NCI-H2227 treated with DMSO at 0.1 percent for 48 hours (cell line): ENCODE measurements at places on chromosomes 16 and 17.

DNA sequence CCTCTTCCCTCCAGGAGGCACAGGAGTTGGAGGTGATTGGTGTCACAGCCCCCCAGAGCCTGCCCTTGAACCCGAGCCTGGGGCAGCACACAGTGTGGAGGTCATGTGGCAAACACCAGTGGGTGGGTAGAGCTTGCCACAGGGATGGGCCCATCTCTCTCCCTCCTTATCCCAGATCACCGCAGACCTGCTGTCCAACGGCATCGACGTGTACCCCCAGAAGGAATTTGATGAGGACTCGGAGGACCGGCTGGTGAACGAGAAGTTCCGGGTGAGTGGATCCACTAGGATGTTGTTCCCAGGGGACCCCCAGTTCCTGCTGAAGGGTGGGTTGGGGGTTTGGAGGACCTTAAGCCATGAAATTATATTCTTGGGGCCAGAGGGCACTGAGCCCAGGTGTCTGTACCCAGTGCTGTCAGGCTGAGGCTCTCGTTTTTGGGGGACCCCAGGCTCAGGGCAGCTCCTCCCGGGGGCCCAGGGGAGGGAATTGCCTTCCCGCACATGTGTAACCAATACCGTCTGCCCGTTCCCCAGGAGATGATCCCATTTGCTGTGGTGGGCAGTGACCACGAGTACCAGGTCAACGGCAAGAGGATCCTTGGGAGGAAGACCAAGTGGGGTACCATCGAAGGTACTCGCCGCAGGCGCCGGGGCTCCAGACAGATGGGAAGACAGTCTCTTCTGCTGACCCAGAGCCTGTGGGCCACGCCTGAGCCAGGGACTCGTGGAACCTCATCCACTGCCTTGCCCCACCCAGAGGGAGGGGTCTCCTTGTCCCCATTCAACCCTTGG, 351.9 kb downstream of the SEC14L1 start:
- no peak for DNase-seq

DNA sequence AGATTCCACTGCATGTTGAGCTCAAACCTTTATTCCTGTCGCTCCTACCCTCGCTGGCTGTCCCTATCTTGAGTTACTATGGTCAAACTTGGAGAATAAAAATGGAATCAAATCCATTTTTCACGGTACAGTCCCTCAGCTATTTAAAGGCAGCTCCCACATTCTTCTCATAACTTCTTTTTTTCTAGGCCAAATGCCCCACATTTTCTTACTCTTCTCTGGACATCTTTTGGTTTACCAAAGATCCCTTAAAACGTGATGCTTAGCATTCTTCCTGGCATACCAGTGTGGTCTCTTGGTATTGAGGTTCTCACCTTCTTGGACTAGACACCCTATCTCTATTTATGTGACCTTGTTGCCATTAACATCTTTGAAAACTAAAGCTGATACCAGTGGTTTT, 48.3 kb upstream of the MAF start:
- DNase-seq, result no peak

DNA sequence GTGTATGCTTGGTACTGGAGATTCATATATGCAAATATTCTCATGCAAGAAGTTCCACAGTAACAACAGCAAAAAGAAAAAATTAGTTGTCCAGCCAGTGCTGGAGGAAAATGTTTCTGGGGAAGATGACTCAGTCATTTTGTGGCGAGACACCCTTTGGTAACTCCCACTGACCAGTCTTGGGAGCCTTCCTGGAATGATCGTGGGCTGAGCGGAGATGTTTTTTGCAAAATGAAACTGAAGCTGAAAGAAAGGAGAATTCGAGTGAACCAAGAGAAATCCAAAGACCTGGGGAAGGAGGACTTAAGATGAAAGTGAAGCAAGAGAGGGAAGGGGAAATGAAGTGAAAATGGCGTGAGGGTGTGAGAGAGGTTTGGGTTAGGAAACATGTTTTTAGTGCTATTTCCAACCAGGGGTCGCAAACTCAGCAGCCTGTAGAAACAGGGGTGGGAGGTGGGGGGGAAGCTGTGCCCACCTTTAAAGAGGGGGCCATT, 5.2 kb downstream of the ITPRIPL2 start:
- no peak for DNase-seq

DNA sequence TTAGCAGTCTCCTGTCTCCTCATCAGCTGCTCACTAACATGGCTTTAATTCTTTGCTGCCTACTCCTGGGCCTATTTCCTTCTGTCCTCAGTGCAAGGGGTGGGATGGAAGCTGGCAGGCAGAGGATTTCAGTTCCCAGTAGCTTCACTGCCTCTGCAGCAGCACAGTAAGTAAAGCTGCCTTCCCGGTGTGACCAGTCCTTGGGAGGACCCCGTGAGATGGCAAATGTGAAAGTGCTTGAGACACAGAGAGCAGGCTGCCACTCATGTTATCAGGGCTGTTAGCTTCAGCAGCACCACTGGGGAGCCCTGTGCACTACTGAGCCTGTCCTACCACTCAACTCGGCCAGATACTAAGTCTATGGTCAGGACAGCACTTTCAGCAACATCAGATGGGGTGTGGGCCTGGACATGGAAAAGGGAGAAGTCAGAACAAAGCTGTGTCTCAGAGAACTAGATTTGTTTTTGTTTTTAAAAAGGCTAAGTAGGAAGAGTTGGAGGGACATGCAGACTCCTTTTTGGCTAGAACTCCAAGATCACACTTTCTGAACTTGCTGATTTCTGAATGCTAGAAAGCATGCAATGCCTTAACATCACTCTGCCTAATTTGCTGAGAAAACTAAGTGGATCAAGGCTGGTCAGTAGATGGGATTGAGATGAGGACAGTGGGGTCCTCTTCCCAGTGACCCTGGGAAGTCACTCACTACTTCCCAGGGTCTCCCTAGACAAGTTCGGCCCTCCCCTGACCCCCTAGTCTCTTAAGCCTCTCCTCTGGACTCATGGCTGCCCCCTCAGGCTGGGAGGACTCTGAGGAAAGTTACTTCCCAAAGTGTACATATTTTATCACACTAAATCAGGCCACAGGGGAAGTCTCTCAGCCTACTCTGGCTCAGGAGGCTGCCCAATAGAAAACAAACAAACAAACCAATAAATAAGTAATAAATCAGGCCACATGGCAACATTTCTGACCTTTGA, 1.1 kb downstream of the ACSF2 start:
- no peak for DNase-seq

DNA sequence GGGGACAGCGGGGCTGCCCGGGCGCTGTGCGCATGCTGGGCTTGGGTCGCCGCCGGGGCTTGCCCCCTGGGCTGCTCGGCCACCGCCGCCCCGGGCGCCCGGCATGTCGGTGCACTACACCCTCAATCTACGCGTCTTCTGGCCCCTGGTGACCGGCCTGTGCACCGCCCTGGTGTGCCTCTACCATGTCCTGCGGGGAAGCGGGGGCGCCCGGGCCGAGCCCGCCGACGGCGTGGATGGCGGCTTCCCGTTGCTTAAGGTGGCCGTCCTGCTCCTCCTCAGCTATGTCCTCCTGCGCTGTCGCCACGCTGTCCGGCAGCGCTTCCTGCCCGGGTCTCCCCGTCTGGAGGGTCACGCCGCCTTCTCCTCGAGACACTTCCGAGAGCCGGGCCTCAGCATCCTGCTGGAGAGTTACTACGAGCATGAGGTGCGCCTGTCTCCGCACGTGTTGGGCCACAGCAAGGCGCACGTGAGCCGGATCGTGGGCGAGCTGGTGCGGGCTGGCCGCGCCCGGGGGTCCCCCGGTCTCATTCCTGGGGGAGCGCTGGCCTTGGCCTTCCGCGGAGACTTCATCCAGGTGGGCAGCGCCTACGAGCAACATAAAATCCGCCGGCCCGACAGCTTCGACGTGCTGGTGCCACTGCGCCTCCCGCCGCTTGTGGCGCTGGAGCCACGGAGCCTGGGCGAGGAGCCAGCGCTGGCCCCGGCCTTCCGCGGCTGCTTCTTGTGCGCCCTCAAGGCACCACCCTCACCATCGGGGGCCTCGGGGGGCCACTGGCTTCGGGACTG, 789 bp downstream of the ITPRIPL2 start:
- DNase-seq, result no peak

GRCh38 chr16:24116989-24117388, 139.1 kb upstream of the CACNG3 start:
- no peak for DNase-seq

- DNase-seq, result no peak
These were observed 22.9 kb upstream of the C1QL1 start for GRCh38 chr17:44990994-44991393.

GRCh38 chr17:81723651-81724209, 11.6 kb downstream of the SLC25A10 start:
- DNase-seq, result peak; percentile 51

DNA sequence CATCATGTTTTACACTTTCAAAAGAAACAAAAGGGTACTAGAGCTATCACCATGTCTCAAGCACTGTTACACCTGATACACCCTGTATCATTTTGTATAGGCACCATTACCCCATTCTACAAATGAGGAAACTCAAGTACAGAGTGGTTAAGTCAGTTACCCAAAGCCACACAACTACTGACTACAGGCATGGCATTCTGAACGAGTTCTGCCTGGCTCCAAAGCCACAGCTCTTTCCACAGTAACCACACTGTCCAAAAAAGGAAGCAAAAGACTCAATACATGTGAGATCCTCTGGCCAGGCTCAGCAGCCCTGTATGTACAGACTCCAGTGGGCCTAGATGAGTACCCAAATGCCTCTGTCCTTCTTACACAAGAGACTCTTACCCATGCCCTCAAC, 4.7 kb downstream of the DYNC1LI2 start:
- DNase-seq, result no peak

GRCh38 chr17:81428516-81428915, 33.3 kb downstream of the BAHCC1 start:
- no peak for DNase-seq

GRCh38 chr17:64608571-64608981, 53.5 kb downstream of the SMURF2 start:
- no peak for DNase-seq

- DNase-seq, result no peak
These were observed 206.4 kb downstream of the HS3ST3A1 start for GRCh38 chr17:13395346-13395745.

DNA sequence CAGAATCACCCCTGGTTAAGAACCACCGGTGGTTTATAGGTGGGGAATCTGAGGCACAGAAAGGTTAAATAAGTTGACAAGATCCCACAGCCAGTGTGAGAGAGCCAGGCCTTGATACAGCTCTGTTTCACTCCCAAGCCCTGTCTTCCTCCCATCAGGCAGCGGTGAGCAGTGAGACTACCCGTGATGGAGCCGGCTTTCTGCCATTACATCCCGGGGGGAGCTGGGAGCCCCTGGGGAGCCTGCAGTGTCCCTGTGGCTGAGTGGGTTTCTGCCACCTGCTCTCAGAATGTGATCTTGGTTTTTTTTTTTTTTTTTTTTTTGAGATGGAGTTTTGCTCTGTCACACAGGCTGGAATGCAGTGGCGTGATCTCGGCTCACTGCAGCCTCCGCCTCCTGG, 66.4 kb downstream of the ABCC1 start:
- DNase-seq, result no peak

DNA sequence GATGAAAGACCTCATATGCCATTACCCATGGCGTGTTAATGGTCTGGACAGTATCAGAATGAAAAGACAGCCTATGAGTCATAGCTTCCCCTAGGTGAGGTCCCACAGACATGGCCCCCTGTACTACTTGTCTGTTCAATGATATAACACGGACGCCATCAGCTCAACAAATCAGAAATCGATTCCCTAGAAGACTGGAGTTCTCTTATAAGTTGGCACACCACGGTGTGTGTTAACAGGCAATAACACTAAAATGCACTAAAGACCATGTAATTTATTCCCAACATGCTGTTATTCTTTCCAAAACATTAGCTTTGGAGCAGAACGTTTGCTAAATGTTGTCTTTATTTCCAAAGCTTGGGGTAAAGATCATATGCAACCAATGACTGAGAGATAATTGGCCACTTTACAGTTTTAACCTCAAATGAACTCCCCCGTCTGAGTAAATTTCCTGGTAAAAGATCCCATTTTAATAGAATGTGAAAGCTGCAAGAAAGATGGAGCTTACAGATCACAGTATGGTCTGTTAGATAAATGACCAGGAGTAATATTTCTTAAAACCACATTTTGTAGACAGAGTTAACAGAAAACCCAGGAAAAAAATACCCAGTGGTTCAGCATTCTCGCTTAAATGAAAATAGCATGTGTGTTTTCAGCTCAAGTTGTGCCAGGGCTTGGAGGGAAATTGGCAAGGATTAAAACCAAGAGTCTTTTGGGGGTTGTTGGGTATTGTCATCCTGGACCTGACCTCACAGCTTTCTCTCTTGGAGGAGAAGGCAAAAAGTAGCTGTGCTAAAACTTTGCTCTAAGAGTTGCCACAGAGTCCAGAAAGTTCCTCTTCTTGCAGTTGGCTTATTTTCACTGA, 65.9 kb downstream of the PCTP start:
- peak; percentile 71 for DNase-seq

DNA sequence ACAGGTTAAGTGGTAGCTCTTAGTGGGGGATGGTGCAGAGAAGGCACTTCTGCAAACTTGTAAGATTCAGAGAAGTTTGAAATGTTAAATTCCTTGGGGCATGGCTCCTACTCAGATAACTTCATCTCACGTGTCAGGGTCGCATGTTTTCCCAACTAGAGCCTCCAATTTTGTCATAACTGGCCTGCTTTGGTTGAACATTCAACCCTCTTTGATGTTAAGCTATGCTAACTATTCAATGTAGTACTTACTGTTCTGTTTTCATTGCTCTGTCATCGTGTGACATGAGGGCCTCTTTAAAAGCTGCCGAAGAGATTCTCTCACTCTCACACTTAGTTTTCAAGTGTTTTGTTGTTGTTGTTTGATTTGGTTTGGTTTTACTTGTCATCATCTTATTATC, 280.8 kb downstream of the CDH11 start:
- DNase-seq, result no peak

- no peak for DNase-seq
These were observed 38.7 kb upstream of the RHOT1 start for GRCh38 chr17:32103476-32104113.

GRCh38 chr16:1156055-1156982, 3.4 kb downstream of the CACNA1H start:
- DNase-seq, result no peak

DNA sequence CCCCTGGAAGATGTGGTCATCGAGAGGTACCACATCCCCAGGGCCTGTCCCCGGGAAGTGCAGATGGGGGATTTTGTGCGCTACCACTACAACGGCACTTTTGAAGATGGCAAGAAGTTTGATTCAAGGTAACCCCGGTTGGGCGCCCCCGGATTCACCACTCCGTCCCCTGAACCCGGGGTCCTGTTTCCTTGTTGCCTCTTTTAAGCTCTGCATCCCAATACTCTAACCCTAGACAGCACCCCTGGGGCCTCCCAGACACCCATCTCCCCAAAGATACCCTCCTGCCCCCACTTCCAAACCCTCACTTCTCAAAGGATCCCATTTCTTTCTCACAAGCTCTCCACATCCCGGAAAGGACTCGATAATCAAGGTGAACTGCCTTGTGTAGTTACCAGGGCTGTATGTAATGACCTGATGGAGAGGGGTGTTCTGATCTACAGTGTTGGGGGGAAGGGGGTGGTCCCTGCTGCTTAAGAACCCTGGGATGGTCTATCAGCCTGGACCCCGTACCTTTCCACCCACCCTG, 412 bp downstream of the FKBP10 start:
- no peak for DNase-seq
